ENCODE measurements at places on chromosomes 3 and 15.

DNA sequence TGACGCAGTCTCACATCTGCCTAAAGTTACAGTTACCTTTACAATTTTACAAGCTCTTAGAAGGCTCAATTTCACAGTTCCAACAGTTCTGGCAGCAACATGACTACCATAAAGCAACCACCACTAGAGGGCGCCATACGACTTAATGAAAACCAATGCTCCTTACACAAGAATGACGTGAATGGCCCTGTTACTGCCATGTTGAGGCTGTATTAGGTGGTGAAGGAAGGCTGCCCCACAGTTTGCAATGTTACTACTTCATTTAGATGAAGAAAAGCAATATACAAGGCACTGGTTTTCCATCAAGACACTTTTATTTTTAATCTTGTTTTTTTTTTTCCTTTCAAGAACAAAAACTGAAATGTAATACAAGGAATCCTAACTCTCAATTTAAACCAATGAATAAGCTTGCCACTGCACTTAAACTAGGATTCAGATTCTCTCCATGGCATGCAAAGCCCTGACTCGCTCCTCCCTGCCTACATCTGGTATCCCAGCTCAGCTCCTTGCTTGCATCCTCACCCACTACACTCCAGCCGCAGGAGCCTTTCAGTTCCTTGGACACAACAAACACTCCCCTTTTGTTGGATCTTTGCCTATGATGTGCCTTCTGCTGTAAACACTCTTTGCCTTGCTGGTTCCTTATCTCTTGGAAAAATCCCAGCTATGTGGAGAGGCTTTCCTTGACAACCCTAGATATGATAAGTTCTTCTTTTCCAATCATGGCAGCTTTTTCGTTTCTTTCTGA is 270.7 kb downstream of the GBE1 start:
- DNase-seq = no peak

DNA sequence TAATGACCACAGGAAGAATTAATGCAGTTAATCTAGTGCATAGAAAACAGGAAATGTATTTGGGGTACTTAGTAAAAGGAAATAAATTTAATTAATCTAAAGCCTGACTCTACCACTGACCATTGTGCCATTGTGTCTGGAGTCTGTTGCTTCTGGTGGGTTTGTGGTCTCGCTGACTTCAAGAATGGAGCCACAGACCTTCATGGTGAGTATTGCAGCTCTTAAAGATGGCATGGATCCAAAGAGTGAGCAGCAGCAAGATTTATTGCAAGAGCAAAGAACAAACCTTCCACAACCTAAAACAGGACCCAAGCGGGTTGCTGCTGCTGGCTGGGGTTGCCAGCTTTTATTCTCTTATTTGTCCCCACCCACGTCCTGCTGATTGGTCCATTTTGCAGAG is 711.5 kb upstream of the LMCD1 start:
- no peak for DNase-seq

DNA sequence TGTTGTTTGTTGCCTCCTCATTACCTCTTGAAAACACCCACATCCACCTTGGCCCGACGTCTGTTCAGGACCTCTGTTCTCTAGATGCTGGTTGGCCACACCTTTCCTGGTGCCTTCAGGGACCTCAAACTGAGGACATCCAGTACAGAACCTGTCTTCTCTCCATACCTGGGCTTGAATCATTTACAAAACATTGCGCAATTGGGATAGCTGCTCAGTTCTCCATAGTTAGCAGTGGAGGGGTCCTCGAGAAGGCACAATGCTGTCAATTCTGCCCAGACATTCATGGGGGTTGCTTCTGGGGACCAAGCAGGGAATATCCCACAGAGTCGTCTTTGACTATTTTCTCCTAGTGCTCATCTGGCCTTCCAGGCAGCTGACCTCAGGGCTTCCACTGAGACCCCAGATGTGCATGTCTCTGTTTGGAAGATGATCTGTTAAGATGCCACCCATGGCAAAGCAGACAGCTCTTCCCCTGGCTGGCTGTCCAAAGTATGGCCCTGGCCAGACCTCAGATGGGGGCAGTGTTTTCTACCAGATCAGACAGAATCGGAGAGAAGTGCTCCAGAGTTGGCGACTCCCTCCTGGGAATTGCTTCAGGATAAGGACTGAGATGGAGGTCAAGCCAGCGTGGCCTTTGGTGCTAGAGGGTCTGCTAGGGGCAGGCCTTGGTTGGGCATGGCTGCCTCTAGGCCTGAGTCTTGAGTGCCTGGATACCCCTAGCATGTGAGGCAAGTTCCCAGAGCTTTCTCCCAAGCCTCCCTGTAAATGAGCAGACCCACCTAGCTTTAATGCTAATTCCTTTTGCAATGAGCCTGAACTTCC is 46.1 kb downstream of the CHCHD6 start:
- DNase-seq = no peak

DNA sequence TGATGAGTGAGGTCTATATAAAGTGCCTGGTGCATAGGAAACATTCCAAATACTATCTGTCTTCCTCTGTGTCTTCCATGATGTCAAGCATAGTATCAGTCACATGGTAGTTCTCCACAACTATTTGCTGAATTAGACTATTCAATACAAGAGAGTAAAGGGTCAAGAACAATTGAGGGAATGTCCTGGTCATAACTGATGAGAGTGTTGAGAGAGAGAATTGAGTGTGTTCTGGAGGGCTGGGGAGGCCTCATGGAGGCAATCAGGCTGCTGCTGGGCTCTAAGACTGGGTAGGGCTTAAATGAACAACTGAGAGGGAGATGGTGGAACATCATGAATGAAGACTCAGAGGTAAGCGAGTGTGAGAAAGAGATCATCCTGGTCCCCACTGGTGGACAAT is 433.7 kb upstream of the ONECUT1 start:
- DNase-seq = no peak

- DNase-seq = no peak
Measured at GRCh38 chr3:169666376-169667165, 3.1 kb upstream of the MECOM start.

DNA sequence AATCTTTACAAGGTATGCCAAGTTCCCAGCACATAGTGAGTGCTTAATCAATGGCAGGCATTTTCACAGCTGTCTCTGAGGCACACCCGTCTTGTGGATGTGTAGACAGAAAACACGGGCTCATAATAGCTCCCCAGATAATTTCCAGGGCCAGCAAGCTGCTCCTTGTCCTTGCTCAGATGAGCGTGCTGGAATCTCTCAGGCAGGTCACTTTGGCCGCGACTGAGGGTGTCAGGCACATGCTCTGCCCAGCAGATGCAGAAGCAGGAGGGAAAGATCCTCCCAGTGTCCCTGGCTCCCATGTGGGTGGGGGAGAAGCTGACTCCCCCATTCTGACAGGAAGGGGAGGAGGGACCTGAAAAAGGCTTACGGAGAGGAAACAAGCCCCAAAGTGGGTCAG is 35.6 kb upstream of the SLC6A1 start:
- DNase-seq = no peak

All from stimulated activated CD8-positive, alpha-beta memory T cell treated with anti-CD3 and anti-CD28 coated beads, Interleukin-15, amount 100 ng/mL, for 4 hours (primary cell).